Activated naive CD4-positive, alpha-beta T cell treated with anti-CD3 and anti-CD28 coated beads, Interleukin-2, amount 50 U/mL, for 72 hours (primary cell): ENCODE measurements at places on chromosomes 6 and 20.

DNA sequence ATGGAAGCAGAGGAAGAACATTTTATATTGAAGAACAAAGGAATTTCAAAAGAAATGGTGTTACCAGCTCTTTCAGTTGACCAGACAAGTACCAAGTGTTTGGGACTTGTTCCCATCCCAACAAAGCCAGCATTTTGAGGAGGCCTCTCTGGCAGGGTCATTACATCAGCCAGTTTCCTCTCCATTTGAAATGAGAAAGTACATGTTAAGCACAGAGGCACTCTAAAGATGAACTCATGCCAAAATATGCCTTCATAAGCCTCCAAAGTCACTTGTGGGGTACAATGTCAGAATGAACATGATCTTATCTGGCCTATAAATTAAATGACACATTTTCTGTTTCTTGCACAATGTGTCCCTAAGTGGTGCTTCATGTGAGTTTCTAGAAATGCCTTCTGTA, 223.9 kb downstream of the PRL start:
- no peak for DNase-seq

GRCh38 chr20:23097636-23098580, 11.8 kb upstream of the CD93 start:
- DNase-seq, result no peak

GRCh38 chr20:40481743-40482458, 207.1 kb downstream of the MAFB start:
- no peak for DNase-seq

- no peak for DNase-seq
Observed at GRCh38 chr6:87825821-87826221, 123.8 kb upstream of the AKIRIN2 start.

DNA sequence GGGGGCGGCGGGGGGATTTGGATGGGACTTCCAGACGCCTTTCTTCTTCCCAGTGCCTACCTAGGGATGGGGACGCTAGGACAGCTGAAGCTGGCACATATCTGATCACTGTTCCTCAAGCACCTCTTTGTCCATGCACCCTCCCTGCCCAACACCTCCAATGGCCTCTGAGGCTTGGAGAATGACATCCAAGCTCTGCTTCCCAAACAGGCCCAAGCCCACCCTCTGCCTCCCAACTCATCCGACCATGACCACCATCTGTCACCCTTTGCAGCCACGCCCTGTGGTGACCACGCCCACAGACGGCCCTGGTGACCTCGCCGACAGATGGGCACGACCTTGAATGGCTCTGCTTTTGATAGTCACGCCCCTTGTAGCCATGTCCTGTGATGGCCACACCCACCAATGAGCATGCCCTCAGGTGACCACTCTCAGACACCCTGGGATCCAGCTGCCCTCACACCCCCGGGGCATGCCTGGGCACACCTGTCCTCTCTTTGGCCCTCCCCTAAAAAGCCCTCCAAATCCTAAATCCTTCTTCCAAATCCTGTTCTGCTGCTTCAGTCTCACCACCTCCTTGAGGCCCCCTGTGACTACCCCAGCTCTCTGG, 51.0 kb downstream of the SSR1 start:
- no peak for DNase-seq

DNA sequence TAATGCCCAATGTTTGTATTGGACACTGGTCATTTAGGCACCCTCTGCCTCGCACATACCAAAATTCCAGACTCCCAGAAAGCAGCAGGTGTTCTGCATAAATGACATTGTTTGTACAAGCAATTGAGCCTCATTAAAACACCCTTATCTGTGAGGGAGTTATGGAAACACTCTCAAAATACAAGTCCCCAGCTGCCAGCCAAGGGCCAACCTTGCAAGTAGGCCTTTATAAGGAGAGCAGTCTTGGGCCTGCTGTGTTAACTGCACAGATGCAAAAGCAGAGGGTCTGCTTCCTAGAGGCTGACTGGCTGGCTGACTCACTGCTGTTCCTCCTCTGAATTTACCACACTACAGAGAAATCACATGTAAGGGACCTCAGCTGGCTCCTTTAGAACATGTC, 150.4 kb upstream of the HMGN3 start:
- DNase-seq, result no peak

DNA sequence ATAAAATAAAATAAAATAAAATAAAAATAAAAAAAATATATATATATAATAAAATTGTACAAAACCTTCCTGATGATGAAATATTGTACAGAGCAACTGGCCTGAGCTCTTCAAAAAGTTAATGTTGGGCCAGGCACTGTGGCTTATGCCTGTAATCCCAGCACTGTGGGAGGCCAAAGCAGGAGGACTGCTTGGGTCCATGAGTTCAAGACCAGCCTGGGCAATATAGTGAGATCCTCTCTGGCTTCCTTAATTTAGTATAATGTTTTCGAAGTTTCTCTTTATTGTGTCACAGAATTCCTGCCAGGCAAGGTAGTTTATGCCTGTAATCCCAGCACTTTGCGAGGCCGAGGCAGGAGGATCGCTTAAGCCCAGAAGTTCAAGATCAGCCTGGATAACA, 113.9 kb upstream of the SALL4 start:
- DNase-seq, result no peak
